ENCODE measurements at places on chromosomes 7 and 10.
A peak's percentile ranks its signal among the peaks of the same experiment; 100 is the strongest.

GRCh38 chr10:33277135-33277536, 57.3 kb downstream of the NRP1 start:
- DNase-seq = no peak

GRCh38 chr7:21281193-21281592, 146.7 kb upstream of the SP4 start:
- DNase-seq = no peak

GRCh38 chr7:119421657-119422056, 851.3 kb upstream of the KCND2 start:
- no peak for DNase-seq

GRCh38 chr7:43014406-43014805, 82.2 kb downstream of the MRPL32 start:
- DNase-seq = no peak

DNA sequence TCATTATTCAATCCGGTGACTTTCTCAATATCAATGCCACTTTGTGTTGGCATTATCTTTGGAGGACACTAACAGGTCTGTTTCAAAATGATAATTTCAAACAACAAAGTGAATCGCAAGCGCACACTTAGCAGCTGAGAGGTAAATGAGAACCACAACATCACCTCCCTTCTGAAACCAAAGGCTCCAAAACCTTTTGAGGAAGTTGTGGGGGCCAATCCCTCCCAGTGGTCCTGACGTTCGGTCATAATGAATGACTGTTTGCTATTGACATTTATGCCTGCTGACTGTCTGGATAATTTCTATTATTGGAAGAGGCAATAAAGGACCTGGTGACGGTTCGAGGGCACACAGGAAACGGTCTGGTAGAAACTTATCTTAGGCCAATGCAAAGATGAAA, 1.8 kb downstream of the ADARB2 start:
- no peak for DNase-seq

DNA sequence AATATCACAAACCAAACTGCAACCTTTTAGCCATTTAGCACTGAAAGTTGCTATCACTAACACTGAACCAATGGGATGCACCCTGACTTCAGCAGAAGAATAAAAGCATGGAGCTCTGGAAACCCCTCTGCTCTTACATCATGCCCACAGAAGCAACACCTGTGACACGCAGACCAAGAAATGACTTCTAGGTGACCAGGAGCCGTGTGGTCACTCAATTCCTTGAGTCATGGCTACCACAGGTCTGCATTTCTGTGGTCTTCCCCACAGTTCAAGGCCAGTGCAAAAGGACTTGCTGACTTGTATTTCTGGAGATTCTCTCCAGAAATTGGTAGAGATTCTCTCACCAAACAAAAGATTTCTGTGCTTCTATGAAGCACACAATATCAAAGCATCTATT, 38.3 kb downstream of the NRCAM start:
- DNase-seq = no peak

GRCh38 chr10:26730552-26730951, 33.1 kb downstream of the PDSS1 start:
- no peak for DNase-seq

- DNase-seq = no peak
Measured at GRCh38 chr10:71254834-71255549, 42.6 kb downstream of the UNC5B start.

- DNase-seq = no peak
Measured at GRCh38 chr7:80508440-80508839, 3.4 kb downstream of the GNAT3 start.

DNA sequence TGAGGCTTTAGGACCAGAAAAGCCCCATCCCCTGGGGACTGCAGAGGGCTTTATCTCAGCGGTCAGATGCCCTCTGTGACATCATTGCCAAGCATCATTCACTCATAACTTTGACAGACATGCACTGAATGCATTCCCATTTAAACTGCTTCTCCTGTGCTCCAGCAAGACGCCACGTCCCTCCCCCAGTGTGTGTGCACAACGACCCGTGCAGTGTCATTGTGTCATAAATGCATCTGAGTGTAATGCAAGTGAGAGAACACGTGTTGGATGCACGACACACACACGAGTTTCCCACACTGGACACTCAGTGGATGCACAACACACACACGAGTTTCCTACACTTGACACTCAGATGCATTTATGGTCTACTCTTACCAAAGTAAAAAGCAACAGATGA, 337.9 kb downstream of the PTPRN2 start:
- DNase-seq = no peak

GRCh38 chr7:132782777-132783640, 206.7 kb upstream of the PLXNA4 start:
- no peak for DNase-seq

DNA sequence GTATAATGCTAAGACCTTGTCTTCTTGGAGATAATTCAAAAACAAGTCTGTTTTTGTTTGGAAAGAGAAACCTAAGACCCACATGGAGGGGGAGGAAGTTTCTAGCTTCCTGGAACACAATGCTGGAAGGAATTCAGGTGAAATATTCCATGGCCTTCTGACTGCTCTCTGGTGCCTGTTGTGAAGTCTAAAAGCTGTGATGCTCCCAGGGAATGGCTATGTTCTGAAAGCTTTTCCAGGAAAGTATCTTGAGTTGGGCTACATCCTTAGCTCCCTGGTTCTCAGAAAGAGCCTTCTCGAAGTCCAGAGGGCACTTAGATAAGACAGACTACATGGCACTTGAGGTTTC, 12.5 kb upstream of the PFKP start:
- DNase-seq = no peak

- no peak for DNase-seq
Measured at GRCh38 chr10:126405239-126405775, 17.0 kb upstream of the ADAM12 start.

DNA sequence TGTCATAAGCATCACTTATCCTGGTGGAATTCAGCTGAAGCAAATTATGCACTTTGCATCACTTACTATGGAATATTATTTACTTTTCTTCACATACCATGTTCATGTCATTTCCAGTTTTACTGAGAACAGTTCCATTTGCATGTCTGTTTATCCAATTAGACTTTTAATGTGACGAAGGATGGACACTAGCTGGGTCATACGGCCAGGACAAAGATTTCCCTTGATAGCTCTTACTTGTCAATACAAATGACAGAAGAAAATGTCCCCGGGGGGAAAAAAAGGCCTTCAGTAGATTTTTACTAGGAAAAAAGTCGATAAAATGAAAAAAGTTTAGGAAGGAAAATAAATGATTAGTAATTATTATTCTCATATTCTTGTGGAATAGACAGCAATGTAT, 106.6 kb downstream of the RAPGEF5 start:
- DNase-seq = no peak

- no peak for DNase-seq
Measured at GRCh38 chr7:46524350-46524749, 603.3 kb upstream of the IGFBP3 start.

GRCh38 chr7:128920913-128921582, 10.5 kb upstream of the KCP start:
- no peak for DNase-seq

- DNase-seq = no peak
Measured at GRCh38 chr10:66555061-66555460, 370.8 kb upstream of the LRRTM3 start.

DNA sequence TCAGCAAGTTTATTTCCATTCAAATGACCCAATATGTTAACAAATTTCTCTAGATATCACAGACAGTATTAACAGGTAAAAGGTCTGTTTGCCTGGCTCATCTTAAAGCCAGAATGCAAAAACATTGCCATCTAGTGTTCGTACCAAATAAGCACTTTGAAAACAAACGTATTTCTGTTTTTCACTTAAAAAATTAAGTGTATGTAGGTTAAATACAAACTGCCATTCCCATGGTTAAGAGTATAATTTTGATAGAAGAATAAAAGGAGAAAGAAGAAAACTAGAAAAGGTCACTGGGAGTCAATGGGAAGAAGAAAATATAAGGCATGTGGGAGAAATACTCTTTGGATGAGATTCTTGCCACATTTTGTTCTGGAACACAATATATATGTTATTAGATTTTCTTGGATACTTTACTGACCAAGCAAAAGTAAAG, 51.0 kb downstream of the ORC5 start:
- peak; percentile 14 for DNase-seq

- DNase-seq = no peak
Measured at GRCh38 chr7:131365838-131366237, 38.2 kb downstream of the MKLN1 start.

DNA sequence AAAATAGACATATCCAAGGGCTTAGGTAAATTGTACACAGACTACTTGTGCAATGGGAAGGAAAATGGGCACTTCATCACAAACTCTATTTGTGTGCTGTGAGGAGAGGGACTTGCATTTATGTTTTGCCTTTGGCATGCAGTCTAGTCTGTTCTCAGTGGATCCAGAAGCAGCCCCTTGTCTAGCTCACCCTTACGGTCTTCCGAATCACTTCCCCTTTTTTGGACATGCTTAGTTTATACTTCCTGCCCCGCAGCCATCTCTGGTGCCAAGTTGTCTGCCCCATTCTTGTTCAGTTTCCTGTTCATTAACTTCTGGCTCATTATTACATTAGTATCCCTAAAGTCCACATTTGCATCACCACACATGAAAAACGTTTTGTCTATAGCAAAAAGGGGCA, 161.6 kb downstream of the NRCAM start:
- DNase-seq = peak; percentile 45

DNA sequence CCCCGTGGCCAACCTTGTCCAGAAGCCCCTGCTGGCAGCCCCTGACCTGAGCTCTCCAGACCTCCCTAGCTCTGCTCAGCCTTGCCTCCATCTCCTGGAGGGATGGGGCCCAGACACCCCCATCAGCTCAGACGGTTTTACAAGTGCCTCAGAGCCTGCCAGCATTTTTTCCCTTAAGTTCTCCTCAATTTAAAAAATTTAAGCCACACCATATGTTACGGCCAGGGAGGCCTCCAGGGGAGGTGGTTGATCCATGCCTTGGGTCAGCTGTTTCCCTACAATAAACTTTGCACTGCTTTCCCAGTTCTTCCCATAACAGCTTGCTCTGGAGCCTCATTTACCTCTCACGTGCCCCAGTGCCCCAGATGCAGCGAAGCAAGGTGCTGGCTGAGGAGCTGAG, 143.5 kb downstream of the RGS10 start:
- no peak for DNase-seq

DNA sequence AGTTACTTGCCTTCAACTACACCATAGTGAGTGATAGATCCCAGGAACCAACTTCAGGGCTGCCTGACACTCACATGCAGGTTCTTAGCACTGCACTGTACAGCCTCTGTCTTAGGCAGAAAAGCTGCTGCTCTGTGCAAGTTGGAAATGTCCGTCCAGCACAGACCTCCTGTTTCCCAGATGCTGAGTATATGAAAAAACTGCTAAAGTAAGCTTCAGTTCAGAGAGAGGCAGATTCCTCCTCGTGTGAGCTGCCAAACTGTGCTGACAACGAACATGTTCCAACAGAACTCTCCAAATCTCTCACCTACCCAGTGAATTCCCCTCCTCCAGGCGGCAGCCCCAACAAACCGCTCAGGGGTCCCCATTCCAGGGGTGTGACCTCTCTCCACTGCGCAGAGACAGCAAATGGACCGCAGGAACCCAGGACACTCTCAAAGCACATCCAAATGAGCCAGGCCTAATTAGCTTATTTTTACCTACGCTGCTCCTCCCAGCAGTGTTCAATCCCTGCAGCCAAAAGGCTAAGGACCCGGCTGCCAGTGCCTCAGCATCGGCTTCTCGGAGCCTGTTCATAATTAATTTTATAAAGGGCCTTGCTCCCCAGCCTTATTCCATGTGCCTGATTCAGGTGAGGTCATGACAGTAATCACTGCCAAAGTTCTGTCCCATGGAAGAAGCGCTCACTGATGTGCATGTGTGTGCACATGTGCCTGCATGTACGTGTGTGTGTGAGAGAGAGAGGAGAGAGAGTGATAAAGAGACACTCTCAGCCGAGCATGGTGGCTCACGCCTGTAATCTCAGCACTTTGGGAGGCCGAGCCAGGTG, 159.5 kb upstream of the AUTS2 start:
- no peak for DNase-seq

- DNase-seq = no peak
Measured at GRCh38 chr7:147412109-147412508, 1178.5 kb upstream of the C7orf33 start.

- DNase-seq = peak; percentile 87
Measured at GRCh38 chr10:125982260-125982948, 86.0 kb downstream of the FANK1 start.

DNA sequence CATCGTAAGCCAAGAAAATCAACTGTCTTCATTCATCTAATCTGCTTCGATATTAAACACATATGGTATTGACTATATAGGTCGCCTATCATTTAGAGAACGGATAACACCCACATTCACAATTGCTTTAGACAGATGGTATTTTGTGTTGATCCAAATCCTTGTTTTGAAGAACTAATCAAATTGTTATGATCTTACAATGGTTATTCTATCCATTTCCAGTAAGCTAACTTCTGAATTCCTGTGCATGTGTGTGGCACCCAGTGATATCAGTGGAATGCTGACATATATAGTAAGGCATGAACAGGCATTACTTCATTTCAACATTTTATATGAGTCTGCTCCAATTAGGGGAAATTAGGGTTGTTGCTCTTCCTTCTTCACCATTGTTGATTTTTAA, 98.8 kb downstream of the SEMA3E start:
- DNase-seq = no peak

GRCh38 chr10:22618078-22618785, 96.1 kb downstream of the PIP4K2A start:
- no peak for DNase-seq

DNA sequence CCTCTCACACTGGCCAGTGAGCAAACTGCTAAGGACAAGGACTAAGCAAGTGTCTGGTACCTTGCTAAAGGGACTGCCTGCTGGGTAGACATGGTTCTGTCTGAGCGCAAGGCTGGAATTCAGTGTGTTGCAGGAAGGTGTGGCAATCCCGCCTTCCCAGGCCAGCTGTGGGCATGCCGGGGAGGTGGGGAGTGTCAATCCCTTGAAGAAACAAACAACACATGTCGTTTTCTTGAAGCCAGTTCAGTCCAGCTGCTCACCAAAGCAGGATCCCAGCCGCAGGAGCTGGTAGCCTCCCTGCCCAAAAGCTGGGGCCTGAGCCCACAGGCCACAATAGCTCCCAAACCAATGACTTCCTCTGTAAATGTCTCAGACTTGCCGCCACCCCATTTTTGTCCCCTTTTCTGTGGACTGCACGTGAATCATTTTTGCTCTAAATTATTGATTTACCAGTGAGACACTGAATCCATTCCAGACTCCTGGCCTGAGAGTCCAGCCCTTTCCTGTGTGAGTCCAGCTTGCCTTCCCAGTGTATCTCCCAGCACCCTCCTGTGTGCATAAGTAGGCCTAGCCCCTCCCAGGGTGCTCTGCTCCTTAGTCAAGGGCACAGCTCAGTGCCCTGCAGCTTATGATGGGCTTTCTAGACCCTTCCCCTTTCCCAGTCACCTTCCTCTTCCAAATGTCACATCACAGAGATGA, 166.8 kb downstream of the RGS10 start:
- no peak for DNase-seq

- DNase-seq = no peak
Measured at GRCh38 chr10:101007915-101008822, 8.6 kb downstream of the LZTS2 start.

GRCh38 chr7:81155654-81156373, 237.0 kb upstream of the SEMA3C start:
- DNase-seq = no peak

- DNase-seq = no peak
Measured at GRCh38 chr7:55245271-55245723, 119.8 kb upstream of the LANCL2 start.
